ENCODE measurements at places on chromosomes 5 and 9.

DNA sequence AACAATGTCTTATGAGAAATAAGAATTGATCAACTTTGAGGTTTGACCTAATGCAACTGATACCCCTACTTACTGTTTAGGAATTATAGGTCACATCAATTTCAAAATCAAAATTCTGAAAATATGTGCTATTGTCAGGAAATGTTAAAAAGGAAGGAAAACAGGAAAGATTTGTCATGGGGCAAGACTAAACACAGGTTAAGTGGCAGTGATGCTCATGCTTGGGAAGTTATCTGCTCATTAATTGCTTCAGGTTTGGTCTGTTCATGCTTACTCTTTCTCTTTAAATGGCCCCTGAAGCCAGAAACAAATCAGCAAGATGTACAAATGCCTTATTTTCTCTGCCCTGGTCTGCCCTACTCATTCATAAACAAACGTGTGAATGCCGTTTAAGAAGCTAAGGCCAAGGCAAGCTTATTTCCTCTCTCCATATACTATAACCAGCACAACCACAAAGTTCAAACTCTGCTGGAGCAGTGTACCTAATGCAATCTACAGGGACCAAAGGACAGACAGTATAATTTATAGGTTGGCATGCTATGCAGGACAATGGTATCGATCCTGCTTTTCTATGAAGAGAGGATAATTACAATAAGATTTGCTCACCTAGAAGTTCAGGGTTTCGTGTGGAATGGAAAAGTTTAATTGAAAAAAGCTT lies 177.2 kb downstream of the GNAQ start:
- DNase-seq: no peak

DNA sequence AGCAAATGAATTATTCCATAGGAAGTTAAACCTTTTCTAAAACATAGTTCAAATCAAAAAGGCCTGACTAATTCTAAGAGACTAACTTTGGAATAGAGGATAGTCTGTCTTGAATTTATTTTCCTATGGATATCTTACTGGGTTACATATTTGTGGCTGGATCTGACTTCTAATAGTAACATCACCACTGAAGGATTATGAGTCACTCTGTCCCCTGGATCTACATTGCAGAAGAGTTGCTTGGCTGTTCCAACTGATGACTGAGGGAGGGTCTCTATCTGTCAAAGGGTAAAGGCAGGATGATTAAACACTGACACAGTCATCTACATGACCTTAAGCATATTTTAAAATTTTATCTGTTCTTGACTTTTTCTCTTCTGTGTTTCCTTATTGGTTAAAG lies 119.6 kb upstream of the FST start:
- peak; percentile 78 for DNase-seq

GRCh38 chr5:74631081-74631953 lies 9.2 kb downstream of the ENC1 start:
- DNase-seq: peak; percentile 96

- DNase-seq: peak; percentile 88
These were observed 65.2 kb downstream of the TMC1 start for GRCh38 chr9:72586388-72587130.

- no peak for DNase-seq
These were observed 15.5 kb upstream of the TRIM32 start for GRCh38 chr9:116671605-116672004.

- peak; percentile 7 for DNase-seq
These were observed 125.1 kb upstream of the SGCD start for GRCh38 chr5:156201788-156202403.

GRCh38 chr5:54646356-54647101 lies 129.0 kb downstream of the SNX18 start:
- no peak for DNase-seq

GRCh38 chr5:14672484-14673394 lies 8.2 kb downstream of the OTULIN start:
- peak; percentile 33 for DNase-seq

- DNase-seq: no peak
These were observed 96.7 kb upstream of the CHD1 start for GRCh38 chr5:99025298-99026045.

DNA sequence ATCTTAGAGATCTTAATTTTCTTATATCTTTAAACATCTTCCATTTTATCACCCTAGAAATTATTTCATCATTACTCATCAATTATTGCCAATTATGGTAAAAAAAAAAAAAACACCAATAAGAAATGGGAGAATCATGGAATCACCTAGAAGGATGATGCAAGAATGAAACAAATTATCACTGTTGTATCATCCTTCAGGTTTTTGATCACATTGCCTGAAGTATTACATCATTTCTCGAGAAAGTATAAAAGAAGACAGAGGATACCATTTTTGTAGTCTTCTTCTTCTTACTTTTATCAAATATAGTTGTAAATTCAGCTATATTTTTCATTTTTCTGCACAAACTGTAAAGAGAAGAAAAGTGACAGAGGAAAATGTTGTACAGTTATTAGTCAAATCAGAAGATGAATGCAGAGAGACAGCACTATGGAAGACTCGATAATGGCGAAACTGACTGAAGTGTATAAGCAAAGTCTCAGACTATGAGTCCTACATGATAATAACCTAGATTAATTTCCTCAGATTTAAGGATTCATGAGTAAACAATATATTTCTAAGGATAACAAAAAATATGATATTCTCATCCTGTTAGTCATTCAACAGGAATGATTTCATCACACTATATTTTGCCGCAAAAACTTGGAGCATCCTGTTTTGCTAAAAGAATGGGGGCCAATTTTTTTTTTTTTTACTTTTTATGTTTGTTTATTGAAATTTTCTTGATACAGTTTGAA lies 5.9 kb upstream of the STC2 start:
- DNase-seq: peak; percentile 89

DNA sequence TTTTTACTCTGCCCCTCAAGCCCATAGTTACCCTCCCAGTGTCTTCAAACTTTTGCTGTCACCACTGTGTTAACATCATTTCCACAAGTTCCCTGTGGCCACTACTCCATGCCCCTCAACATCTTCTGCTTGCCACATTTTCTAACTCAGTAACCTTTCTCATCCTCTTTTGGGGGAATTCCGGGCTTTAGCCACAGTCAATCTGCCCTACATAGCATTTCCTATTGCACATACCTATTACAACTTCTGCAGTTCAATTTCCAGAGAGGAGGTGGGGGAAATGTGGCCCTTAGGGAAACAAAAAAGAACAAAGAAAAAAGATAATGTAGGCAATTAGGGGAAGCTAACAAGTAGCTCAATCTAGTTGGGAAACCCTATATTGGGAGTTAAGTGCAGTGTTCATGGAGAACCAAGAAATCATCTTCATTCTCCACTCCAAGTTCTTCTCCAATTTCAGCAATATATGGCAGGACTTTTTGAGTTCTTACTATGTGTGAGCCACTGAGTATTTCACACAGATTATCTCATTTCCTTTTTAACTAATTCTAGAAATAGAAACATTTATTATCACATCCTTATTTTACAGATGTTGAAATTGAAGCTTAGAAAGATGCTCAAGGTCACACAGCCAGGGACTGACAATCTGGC lies 40.2 kb upstream of the LPAR1 start:
- DNase-seq: no peak

- no peak for DNase-seq
These were observed 196.4 kb downstream of the SEMA6A start for GRCh38 chr5:116378007-116378776.

GRCh38 chr5:156543348-156544145 lies 216.6 kb downstream of the SGCD start:
- DNase-seq: no peak

DNA sequence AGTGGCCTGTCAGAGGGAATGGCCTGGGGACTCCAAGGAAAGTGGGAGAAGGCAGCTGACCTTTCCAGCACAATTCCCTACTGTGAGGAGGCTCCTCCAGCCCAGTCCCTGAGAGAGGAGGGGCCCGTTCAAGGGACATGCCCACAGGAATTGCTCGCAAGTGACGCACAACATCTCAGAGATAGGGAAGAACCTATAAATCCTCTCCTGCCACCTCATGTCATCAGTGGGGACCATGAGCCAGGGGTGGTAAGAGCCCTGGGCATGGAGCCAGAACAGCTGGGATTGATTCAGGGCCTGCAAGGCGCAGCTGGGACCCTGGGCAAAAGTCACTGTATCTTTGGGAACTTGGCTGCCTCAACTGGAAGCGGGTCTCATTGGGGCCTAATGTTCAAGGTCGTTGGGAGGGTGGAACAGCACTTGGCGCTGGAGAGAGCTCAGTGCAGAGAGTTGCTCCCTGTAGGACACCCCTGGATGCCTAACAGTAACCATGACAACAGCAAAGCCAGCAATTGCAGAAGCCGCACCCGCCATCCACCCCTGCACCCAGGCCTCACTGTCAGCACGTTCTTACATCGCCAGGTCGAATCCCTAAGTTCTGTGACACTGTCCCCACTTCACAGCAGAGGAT lies 41.3 kb upstream of the ORM1 start:
- DNase-seq: peak; percentile 27

DNA sequence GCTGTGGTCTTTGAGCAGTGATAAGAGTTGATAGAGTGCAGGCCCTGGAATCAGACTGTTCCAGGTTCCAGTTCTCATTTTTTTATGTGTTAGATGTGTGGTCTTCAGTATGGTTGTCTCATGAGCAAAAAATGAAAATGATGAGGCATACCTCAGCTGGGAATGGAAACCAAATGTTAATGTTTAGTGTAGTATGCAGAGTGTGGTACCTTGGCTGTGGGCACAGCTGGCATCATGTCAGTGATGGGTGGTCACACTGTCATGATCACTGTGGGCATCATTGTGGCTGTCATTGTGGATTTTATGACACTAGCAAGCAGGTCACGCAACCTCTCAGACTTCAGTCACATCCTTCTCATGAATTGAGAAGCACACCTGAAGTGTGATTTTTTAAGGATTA lies 6.4 kb downstream of the ABLIM3 start:
- peak; percentile 67 for DNase-seq

- DNase-seq: no peak
These were observed 169.6 kb downstream of the ADCY2 start for GRCh38 chr5:7565559-7565958.
